T-helper 22 cell (primary cell): ENCODE measurements at places on chromosomes 7 and 10.

GRCh38 chr7:7595451-7595850 lies 28.8 kb downstream of the MIOS start:
- DNase-seq = no peak

- DNase-seq = no peak
These were observed 14.4 kb upstream of the SP4 start for GRCh38 chr7:21413502-21413901.

- DNase-seq = no peak
These were observed 22.7 kb upstream of the MKRN1 start for GRCh38 chr7:140501966-140502365.

GRCh38 chr10:84499846-84500245 lies 171.5 kb downstream of the CCSER2 start:
- DNase-seq = no peak

DNA sequence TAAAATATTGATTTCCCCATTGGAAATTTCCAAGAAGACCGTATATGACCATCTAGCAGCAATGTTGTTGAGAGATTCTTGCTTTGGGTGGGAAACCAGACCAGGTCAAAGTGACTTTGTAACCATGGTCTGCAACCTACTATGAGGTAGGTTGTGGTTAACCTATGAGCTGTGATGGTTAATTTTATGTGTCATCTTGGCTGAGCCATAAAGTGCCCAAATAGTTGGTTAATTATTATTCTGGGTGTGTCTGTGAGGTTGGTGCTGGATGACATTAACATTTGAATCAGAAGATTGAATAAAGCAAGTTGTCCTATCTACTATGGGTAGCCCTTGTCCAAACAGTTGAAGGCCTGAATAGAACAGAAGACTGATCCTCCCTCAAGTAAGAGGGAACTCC lies 18.3 kb upstream of the RALA start:
- no peak for DNase-seq

DNA sequence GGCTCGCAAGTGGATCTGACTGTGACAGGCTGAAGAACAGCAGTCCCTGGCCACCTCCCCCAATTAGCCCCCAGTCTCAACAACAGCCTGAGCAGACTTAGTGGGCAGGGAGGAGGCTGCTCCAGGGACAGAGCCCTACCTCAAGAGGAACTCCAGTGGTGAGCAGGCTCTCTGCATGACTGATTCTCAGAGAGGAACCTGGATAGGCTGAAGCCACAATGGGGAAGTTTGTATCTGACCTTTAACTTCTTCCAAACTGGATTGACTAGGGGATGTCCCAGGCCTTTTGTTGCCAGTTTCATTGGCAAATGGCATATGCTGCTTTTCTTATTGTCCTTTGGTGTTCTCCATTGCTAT lies 93.0 kb downstream of the ARHGAP22 start:
- no peak for DNase-seq

DNA sequence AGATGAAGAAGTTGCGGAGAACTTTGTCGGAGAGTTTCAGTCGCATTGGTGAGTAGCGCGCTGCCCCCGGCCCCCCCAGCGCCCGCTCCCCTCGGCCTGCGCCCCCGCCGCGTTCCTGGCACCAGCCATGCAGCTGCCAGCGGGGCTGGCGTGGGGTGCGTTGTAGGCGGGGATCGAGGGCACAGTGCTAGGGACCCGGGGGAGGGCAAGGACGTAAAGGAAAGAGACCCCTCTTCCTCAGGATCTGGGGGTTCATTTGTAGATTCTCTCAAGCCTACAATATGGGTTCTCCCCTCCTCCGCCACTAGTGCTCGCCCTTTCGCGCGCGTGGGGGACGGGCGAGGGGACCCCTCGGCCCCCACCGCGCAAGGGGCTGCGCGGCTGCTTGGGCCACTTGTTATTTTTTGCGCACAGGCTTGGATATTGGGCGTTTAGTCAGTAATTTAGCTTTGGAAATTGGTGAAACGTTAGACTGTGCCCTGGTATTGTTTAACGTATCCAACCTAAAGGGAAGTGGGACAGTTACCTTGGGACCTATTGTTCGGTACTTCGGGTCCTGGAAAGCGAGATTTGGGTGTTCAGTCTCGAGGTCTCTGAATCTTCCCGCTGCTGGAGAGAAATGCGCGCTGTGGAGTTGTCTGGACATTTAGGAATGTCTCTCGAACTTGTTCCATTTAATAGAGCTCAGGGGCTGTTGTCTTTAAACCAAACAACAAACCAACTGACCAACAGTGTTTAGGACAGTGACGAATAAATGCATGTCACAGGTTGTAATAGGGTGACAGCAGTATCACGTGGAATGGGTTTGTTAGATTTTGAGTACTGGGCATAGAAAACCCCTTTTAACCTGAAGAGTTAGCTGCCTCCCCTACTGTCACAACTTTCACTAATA lies 796 bp downstream of the CDK14 start:
- no peak for DNase-seq

DNA sequence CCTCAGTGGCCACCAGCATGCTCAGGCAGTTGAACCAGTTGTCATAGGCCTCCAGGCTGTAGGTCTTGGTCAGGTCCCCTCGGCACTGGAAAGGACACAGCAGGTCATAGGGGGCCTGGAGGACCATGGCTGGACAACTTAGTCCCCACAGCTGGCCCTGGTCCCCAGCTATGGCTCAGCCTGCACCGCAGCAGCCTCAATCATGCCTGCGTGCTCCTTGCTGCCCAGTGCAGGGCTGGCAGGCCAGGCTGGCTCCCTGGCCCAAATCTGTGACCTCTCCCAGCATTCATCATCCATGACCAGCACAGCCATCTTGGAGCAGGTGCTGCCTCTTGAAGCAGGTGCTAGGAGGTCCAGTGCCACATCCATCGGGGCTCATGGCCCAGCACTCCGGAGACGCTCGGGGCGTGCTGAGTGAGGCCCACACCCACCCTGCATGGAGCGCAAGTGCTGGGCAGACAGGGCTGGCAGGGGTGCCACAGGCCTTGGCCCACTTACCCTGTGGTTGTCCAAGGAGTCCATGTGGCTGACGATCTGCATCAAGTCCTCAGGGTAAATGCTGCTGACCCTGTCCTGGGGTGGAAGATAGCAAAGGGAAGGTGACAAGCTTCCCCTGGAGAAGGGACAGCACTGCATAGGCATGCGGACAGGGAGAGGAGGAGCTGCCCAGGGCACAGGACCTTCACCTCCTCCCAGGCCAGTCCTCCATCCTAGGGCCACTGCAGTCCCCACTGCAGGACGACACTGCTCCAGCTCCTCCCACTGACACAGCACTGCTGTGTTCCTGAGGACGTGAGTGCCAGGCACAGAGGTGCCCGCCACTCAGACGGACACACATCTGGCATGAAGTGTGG lies 61.7 kb downstream of the CSGALNACT2 start:
- no peak for DNase-seq

GRCh38 chr10:34063592-34063991 lies 729.1 kb upstream of the NRP1 start:
- DNase-seq = no peak

DNA sequence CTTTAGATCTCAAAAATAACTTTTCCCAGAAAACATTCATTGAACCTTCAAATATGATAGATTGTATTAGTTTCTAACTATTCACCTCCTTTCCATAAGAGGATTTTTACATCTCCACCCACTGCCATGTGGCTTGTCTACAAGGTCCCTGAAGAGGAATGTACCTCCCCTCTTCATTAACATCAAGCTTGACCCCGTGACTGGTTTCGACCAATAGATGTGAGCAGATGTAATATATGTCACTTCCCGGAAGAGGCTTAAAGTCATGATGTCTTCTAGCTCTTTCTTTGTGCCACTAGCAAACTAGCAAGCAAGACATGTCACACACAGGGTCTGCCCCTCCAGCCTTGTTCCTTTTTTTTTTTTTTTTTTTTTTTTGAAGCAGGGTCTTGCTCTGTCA lies 6.9 kb downstream of the BAZ1B start:
- DNase-seq = no peak

GRCh38 chr10:70549351-70549961 lies 53.1 kb downstream of the PRF1 start:
- DNase-seq = no peak

DNA sequence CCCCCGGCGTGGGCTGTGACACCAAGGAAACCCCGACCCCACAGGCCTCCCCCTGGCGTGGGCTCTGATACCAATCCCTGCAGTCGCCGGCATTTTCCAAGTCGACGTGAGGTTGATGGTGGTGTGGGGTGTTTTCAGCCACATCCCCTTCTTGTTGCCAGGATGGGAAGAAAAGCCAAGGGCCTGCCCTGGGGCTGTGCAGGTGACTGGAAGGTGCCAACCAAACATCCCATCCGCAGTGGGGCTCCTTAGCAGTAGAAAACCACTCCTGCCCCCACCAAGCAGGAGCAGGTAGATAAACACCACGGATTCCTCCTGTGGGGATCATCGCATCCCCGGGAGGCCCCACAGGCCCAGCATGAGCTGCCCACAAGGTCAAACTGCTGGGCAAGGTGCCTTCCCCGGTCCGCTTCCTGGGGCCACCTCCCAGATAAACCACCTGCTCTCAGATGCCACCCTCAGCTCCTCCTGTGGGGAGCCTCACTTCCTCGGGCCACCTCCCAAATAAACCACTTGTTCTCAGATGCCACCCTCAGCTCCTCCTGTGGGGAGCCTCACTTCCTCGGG lies 88.5 kb upstream of the DIP2C start:
- DNase-seq = no peak

GRCh38 chr10:129958629-129959543 lies 5.2 kb downstream of the EBF3 start:
- DNase-seq = no peak

DNA sequence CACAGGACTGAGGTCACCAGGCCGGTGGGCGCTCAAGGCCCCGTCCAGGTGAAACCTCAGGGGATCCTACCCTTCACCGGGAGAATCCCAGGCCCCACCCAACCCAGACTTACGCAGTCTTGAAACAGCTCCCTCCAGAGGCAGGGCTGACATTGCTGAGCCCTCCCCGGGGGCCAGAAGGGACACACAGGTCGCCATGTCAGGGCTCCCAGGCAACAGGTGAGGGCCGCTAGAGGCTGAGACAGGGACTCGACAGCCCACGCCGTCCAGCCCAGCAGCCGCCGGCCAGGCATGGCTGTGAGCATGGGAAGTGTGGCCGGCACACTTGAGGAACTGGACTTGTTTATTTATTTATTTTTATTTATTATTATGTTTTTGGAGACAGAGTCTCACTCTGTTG lies 10.3 kb downstream of the MICALL2 start:
- no peak for DNase-seq

DNA sequence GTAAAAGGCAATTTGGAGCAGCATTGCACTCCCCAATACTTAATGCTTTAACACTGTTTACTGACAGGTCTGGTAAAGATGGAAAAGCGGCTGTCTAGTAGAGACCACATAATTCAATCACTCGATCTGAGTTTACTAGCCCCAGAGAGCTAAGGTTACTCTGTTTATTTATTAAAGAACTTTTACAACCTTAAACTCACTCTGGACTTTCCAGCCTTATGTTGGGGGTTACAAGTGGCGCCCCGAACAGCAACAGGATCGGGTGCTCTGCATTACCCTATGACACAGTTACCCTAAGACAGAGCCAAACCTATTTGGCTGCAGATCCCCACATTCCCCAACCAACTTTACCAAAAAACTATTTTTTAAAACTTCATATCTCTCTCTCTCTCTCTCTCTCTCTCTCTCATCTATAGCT lies 43.9 kb downstream of the MRPS24 start:
- DNase-seq = no peak

DNA sequence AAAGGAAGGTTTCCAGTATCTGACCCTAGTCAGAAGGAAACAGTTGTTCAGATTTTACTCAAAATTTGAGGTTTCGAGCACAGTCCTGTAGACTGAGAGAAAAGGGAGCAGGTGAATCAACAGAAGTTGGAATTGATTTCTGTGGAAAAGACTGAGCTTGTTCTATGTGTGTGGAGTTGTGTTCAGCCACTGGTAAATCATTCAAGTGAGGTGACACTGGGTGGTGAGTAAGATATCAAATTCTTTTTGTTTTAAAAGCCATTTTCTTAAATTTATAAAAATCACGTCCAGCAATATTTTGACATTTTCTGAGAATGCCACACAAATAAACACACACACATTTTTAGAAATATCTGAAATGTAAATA lies 165.1 kb downstream of the HGF start:
- no peak for DNase-seq

DNA sequence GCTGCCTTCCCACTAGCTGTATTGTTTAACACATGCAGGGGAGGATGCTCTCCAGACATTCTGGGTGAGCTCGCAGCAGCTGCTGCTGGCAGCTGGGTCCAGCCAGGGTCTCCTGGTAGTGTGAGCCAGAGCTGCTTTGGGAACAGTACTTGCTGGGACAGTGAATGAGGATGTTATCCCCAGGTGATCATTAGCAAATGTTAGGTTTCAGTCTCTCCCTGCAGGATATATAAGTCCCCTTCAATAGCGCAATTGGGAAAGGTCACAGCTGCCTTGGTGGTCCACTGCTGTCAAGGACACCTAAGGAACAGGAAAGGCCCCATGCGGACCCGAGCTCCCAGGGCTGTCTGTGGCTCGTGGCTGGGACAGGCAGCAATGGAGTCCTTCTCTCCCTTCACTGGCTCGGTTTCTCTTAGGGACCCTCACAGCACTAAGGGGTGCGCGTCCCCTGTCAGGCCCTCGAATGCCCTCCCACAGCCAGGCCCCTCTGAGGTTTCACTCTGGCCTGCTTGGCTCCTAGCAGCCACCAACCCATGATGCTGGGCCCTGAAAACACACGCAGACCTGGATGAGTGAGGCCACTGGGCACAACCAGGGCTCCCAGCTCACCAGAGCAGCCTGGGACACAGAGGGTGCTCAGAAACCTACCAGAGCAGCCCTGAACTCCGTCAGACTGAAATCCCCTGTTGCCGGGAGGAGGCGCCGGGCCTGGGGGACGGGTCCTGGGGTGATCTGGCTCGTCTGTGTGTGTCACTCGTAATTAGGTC lies 173.0 kb upstream of the LANCL2 start:
- no peak for DNase-seq

- DNase-seq = no peak
These were observed 589 bp downstream of the ZNF488 start for GRCh38 chr10:47383261-47384147.
